ENCODE measurements at places on chromosomes 12 and 14. TPM values are rescaled to one million over a fixed set of nuclear protein-coding genes. Genes with fewer than 3 reads are reported as not detected.

- peak; percentile 32 for DNase-seq
Observed at GRCh38 chr14:67722293-67722692, 20.6 kb downstream of the RDH12 start.

- DNase-seq = peak; percentile 72
Observed at GRCh38 chr12:27635349-27635972, 60.8 kb upstream of the REP15 start.

DNA sequence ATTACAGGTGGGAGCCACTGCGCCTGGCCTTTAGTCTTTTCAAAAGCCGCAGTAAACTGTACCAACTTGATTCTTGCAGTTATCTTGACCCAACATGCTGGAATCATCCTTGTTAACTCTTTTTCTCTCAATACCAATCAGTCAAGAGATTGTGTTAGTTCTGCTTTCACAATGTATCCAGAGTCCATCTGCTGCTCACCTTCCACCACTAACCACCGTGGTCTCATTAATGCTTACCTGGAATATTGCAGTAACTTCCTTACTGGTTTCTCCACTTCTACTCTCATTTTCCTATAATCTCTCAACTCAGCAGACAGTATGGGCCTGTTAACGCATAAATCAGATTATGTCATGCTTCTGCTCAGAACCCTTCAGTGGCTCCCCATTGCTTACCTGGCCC lies 62.2 kb downstream of the VEZT start:
- no peak for DNase-seq

DNA sequence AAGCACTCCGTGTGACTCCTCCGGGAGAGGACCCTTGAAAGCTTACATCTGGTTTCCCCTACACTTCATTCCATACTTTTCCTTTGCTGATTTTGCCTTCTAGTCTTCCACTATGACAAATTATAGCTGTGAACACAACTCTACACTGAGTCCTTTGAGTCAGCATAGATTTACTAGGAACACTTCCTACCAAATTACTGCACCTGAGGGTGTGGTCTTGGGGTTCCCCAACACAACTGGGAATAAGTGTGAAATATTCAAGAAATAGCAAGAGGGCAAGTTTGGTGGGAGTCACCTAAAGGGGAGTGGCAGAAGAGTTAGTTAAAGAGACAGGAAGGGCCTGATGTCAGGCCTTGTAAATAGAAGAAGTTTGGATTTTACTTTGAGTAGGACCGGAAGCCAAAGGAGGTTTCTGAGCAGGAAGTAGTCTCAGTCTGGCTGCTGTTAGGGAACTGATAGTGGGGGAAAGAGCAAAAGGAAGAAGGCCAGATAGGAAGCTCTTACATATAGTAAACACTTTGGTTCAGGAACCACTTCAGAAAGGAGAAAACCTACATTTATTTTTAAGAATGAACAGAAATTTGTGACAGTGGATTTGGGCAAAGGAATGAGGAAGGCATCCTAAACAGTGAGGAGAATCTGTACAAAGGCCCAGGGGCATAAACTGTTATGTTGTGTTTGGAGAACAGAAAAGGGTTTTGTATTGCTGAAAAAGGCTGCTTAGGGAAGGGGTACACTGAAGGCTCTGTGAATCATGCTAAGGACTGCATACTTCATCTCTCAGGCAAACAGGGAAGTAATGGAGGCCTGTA lies 14.2 kb downstream of the SEL1L start:
- DNase-seq = peak; percentile 20

DNA sequence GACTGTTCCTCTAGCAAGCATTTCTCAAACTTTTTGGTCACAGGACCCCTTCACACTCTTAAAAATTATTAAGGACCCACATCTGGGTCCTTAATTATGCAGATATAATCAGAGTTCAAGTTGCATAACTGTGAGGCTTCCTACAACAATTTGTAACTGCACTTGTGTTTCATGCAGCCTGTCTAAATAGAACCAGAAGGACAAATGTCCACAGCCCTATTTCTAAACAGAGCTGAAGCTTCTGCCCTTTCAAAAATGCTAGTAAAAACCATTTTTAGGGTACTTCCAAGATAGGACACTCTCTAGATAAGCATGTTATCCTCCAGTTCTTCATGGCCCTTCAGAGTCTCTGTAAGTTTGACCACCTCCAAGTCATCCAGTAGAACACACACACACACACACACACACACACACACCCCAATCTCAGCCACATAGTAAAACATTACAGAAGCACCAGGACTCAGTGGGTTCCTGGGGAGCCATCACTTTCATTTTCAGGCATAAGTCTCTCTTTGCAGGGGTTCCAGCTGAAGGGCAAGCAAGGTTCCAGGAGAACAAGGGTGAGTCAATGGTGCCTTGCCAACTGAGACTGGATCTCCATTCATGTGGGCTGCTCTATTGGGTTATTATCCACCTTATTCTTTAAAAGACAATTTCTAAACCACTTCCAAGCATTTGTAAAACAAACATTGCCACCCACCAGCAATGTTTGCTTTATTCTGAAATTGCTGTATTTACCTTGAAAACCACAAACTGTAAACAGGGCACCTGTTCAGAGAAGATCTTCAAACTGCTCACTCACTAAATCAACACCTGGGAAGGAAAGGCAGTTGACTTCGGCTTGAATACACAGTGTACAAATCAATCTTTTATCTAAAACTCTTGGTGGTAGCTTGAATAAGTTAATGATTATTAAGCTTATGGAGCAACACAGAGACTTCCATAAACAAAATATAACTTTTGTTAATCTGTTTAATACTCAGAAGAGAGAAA lies 64.1 kb downstream of the ITPR2 start:
- DNase-seq = no peak

GRCh38 chr14:21024585-21025370 lies at the start of gene NDRG2:
Gene NDRG2 (minus strand): TSS chr14:21025061. CDS start chr14:21023315, 1,746 bp downstream.
- DNase-seq = peak; percentile 27

DNA sequence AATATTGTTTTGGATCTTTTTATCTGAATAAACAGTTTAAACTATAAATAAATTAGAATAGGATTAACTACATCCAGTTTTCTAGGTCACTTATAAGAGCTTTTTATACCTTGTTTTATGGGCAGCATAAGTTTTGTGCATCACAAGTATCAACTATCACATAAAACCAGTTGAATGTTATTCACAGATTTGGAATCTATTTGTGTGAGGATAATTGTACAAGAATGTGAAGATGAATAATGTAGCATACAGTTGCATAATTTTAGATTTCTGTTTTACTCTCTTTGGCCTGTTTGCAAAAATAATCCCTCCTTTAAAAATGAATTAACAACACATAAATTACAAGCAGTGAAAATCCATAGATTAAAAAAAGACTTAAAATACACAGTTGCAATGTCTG lies 88.8 kb downstream of the SCFD1 start:
- peak; percentile 60 for DNase-seq

- DNase-seq = no peak
Observed at GRCh38 chr12:52568111-52568510, 5.5 kb downstream of the KRT74 start.

DNA sequence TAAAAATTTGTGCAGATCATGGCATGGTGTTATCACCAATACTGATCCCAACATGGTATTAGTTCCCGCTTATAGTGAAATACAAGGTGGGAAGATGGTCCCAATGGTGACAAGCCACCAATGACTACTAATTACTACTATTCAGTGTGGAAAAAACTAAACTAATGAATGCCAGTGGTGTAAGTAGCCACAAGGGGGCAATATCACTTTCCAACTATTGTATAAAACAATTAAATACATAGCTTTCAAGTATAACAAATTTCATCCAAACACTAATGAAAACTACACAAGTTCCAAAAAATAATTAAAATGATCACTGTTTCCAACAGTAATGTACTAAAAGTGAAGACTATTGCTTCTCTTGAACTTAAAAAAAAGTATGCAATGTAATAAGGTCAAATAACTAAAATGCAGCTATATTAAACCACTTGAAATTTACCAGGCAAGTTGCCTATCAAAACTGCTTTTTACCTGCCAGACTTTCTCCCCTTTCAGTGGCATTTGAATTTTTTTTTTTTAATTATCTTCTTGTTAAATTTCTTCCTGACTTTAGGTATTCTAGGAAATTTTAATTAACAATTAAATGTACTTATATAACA lies 58.0 kb downstream of the PAPLN start:
- DNase-seq = peak; percentile 50

DNA sequence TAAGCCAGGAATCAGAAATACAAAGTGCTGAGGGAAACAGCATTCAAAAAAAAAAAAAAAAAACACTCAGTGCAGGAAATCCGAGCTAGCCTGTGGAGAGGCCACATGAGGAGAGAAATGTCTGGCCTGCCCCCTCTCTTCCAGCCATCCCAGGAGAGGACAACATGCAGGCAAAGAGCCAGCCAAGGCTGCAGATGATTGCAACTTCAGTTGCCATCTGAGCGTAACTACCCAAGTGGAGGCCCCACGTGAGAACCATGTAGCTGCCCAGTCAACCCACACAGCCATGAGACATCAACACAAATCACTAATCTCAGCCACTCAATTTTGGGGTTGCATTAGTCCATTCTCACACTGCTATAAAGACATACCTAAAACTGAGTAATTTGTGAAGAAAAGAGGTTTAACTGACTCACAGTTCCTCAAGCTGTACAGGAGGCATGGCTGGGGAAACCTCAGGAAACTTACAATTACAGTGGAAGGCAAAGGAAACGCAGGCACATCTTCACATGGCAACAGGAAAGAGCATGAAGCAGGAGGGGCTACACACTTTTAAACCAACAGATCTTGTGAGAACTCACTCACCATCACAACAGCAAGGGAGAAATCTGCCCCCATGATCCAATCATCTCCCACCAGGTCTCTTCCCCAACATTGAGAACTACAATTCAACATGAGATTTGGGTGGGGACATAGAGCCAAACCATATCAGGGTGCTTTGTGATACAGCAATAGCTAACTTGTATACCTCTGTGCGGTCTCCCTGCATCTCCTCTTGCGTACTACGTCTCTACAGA lies 161.1 kb downstream of the PIWIL1 start:
- DNase-seq = no peak

GRCh38 chr12:74752215-74752614 lies 214.6 kb downstream of the ATXN7L3B start:
- no peak for DNase-seq

DNA sequence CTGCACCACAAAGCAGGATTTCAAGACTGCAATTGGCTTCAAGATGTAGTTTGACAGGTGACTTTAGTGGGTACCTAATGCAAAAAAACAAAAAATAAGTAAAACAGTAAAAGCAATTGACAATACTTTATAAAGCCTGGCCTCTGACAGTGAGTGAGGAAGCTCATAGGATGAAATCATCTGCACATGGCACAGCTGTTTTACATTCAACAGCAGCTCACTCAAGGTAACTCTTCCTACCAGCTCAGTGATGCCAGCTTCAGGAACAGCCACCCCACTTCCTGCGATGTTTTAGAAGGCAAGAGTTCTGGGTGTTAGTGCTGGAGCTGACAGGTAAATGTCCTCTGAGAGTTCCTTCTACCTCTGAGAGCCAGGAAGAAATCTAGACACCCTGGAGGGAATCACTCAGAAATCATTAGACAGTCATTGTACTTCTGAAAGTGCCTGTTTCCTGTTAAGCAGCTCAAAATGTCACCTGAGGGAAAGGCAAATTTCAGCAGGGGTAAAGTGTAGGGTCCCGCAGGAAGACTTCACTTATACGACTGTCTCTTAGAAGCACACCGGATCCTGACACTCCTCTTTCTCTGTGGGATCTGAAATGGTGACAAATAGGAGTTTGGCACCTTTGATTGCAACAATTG lies 99.9 kb downstream of the FOXN3 start:
- DNase-seq = no peak

GRCh38 chr12:105220929-105221290 lies 15.1 kb downstream of the APPL2 start:
- no peak for DNase-seq

DNA sequence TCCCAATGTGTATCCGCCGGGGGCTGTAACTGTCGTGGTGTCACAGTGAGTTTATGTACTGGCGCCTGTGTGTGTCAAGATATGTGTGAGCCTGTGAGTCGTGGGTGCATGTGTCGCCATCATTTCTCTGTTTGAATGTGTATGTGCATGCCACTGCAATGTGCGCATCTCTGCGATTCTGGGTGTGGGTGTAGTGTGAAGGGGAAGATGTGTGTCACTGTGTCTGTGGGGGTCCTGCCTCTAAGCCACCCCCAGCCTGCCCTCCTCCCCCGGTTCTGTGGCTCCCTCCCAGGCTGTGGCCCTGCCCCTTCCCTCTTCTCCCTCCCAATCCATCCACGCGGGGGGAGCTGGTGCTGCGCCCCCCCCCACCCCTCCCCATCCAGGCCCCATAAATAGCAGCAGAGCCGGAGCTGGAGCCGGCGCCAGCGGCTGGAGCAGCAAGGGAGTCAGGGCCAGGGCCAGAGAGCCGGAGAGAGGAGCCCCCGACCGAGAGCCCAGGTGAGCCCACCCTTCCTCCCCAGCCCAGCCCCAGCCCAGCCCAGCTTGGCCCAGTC lies at the start of gene CPNE6:
Gene CPNE6, plus strand, starts transcription at position 419 of the 554 bp plus-strand sequence. CDS start 1,375 bp downstream, outside the sequence.
- no peak for DNase-seq

DNA sequence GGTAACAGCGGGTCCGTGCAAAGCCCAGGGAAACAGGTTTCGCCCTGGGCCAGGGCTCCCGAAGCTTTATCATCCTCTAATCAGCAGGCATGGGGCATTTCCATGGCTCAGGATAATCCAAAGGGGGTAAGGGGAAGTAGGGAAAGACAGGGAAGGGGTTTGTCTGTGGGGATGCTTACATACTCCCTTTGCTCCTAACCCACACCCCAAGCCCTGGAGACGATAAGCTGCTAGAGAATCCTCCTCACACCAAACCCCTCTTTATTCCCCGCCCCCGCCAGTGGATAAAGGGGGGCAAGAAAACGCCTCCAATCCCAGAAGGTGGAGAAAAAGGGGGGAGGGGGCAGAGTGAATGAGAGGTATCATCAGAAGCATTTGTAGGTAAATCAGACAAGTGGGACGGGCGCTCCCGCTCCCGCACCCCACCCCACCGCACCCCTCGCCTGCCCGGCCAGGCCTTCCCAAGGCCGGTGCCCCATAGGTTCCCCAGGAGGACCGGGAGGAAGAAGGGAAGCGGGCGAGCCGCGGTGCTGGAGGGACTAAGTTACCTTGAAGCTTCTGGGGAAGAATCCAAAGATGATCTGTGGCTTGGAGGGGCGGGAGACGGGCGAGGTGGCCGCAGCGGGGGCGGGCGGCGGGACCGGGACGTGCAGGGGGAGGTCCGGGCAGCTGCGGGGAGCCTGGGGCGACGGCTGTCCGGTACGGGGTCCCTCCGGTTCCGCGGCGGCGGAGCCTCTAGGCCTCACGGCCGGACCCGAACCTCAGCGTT lies 762 bp downstream of the PPP2R5E start:
- peak; percentile 13 for DNase-seq

FAM216A gene
- 11.0 TPM for total RNA-seq

INSM2 gene
- not detected for total RNA-seq

ITGA7 gene
- 1.3 TPM for total RNA-seq

PTPN21 gene
- total RNA-seq = 14.2 TPM

PRIM1 gene
- 6.4 TPM for total RNA-seq

AMN gene
- total RNA-seq = under 0.01 TPM

Data from fibroblast of villous mesenchyme (primary cell).